Cardiac septum (tissue), 1 donor: ENCODE measurements at places on chromosomes 2 and 18. TPM values are rescaled to one million over a fixed set of nuclear protein-coding genes. Genes with fewer than 3 reads are reported as not detected.

GRCh38 chr2:7427293-7428060 is 510.3 kb downstream of the RNF144A start:
- no peak for DNase-seq

DNA sequence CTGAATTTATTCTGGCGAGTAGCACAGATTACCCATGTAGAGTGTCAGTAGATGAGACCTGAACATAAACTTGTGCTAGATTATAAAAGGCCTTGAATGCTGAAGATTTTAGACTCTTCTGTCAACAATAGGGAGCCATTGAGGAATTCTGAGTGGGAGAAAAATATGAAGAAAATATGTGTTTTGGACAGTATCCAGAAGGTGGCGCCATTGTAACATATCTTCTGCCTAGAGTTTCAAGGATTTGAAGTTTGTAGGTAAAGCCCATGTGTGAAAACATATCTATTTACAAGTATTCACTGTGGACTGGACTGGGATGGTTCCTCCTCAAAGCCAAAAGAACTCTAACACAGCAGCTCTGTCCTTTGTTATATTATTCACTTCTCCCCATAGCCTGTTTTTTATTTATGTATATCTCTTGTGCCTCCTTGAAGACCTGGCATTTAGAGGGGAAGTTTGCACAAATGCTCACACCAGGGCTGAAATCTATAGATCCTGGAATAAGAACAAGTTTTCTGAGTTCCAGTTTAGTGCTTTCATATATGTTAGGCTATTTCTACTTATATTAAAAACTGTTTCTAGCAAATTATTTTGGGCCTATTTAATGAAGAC is 124.9 kb downstream of the RDH14 start:
- no peak for DNase-seq

DNA sequence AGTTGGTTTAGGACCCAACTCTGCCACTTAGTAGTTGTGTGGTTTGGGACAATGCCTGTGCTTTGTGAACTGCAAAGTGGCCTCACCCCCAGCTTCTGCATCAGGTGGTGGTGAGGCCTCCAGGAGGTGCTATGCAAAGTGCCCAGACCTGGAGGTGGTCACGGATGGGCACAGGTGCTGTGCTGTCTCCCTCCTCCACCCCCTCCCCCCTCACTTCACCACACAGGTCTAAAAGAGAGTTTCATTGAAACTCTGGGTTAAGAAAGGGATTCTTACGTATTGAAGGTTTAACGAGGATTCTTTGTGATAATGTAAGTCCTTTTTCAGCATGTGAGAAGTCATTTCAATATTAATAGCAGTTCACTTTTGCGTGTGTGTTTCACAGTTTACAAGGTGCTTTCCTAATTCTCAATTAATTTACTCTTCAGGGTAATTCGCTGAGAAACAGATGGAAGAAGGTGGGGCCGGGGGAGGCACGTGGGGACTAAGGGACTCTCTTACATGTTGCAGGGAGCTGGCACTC is 369.9 kb downstream of the LPIN1 start:
- DNase-seq = no peak

Gene ADAM23
- total RNA-seq = 78.7 TPM

Gene RFTN2
- total RNA-seq = 3.5 TPM
